ENCODE measurements at places on chromosomes 11 and 22.

DNA sequence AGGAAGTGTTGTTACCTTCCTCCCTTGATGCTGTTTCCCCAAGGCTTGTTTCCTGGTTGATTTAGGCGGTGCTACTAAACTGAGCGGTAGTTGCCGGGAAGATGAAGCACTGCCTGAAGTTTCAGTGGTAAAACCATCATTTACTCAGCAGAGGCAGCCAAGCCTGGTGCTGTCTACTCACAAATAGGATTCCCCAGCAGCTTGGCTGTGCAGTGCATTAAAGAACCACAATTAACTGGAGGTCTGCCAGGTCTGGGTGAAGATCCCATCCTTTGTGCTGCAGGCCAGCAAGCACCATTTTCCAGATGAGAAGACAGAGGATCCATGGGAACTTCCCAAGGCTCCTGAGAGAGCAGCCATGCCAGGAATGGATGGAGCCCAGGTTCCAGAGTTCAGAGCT is 231.9 kb upstream of the E2F8 start:
- no peak for DNase-seq

DNA sequence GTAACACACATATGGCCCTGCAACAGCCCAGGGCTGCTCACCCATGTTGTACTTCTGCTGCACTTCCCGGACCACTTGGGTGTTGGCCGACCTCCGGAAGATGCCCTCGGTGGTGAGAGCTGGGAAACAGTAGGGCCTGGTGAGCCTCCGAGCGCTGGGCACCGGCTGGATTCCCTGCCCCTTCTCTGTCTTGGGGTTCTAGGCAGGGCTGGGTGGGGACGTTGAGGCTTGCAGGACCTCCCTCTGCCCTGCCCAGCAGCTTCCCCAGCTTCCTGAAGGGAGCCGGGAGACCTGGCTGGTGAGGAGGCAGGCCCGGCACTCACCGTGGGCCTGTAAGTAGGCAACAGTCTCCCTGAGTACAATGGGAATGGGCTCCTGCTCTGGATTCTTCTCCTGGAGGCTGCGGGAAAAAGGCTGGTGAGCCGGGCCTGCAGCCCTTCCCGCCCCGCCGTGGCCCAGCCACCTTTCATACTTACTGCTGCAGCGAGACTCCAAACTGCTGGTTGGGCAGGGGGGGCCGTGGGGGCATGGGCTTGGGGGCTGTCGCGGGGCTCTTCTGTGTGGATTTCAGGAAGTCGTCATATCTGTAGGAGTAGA is 20.2 kb downstream of the ARHGAP1 start:
- no peak for DNase-seq

- no peak for DNase-seq
These were observed 191.0 kb upstream of the LARGE1 start for GRCh38 chr22:34111210-34111824.

DNA sequence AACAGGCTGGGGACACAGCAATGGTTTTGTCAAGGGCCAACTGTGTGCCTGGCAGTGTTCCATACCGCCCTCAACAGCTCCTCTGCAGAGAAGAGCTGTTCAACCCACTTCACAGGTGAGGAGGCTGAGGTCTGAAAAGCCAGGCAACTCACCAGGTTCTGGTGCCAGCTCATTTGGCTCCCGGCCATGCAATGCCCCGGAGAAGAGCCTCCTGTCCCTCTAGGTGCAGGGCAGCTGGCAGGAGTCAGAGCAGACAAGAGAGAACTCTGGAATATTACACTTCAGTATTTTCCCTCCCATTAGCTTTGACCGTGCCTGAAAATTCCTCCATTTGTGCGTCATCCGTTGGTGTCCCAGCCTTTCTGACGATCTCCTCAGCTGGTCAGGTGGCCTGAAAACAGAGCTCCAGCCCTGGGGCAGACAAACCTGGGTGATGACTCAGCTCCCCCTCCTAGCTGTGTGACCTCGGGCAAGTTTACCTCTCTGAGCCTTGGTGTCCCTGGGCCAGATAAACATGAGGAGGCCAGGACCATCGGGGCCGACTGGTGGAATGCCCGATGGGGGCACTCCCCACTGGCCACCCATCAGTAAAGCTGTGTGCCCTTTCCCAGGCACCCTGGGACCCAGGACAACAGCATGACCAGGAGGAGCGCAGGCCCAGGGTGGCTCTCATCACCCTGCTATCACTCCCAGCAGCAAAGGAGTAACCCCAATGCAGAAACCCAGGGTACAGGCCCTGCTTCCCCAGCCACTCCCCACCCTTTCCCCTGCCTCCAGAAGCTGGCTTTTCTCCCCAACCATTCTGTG is 9.6 kb upstream of the C1QTNF6 start:
- DNase-seq = no peak

GRCh38 chr11:94731880-94732601 is 36.1 kb upstream of the AMOTL1 start:
- DNase-seq = no peak

DNA sequence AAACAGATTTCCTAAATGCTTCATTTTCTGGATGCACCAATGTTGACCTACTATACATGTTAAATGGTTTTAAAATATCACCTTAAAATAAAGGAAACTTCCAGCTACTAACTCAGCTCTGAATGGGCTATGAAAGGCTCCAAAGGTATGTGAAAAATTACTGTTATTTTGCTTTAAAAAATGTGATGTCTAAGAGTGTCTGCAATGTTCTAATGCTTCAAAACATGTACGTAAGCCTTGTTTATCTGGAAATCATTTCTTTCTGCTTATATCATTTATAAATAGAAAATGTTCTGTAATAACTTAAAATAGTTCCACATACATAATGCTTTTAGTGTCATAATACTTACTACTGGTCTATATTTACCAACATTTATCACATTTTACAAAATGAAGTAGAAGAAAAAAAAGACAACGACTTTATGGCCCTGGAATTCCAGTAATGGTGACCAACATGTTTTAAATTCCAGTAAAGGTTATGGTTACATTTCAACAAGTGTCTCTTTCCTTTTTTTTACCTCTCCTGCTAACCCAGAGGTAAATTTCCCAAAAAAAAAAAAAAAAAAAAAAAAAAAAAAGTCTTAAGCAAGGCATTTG is 2.5 kb downstream of the BDNF start:
- DNase-seq = no peak

- no peak for DNase-seq
These were observed 35.6 kb downstream of the KCNC1 start for GRCh38 chr11:17770048-17770652.

- no peak for DNase-seq
These were observed 8.3 kb downstream of the ARHGEF17 start for GRCh38 chr11:73316422-73316821.

DNA sequence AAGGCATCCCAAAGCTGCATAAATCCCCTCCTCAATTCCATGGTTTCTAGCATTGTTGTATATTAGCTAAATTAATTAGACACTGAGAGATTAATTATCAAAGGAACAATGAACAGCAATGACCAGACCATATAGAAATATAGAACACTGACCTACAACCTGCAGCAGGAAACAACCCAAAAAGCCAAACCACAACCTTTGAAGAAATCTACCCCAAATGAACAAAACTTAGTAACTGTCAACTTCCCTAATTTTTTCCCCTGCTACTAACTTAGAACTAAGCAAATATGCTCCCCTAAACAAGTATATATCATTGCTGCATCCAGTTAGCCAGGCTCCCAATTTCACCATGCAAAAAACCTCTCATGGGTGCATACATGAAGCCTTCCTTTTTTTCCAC is 268.0 kb upstream of the ANO3 start:
- no peak for DNase-seq

DNA sequence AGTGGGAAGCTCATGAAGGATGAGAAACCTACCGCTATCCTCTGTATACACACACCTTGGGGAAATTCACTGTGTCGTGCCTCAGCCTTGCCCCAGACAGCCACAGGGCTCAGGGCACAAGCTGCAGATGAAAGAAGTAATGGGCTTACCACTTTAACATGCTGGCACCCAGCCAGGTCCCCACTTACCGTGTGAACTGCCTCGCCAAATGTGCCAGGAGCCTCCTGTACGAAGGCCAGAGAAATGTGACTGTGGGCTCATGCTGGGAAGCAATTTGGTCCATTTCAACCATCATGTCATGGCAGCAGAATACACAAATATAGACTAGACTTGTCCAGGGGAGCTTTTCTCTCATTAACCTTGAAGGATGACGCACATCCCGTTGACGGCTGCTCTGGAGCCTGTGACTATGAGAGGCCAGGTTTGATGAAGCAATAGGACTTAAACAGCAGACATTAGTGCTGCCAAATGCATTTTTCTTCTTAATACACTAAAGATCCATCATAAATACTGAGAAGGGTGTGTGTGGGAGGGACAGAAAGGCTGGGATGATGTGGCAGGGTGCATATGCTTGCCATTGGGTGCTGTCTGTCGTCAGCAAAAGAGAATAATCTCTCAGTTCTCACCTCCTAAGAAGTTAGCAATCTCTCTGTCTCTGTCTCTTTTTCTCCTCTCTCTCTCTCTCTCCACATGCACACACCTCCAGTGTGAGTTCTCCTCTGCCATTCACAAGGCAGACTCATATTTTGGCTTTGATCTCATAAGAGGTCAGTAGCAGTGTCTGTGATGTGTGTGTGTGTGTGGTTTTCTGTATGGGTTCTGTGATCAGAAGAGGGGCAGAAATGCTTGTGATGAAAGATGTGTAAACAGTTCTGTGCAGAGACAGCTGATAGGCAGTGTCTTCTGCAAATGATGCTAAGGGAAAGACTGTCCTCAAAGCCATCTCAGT is 142.4 kb downstream of the KIRREL3 start:
- DNase-seq = no peak

DNA sequence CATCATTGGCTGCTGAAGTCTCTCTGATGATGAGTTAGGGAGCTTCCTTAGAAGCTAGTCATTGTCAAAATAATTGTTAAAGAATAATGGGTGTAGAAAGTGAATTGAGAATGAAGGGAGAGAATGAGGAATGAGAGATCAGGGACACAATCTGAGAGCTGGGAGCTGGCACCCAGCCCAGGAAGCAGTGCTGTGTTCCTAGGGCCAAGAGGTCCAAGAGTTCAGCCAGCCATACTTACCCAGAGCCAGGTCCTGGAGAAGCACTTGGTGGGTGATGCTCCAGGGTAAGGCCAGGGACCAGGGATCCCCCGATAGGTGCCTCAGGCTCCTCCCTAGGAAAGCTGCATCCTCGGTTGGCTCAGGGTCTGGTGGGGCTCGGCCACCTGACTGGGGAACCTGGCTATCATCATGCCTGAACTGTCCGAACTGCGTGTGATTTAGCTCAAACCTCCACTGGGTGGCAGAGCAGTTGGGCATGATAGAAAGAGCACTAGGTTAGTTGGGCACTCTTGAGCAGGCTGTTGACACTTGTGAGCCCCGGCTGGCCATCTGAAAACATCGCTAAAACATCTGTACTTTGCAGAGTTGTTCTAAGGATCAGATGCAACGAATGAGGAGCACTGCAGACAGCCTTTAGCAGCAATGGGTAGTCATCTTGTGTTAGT is 123.9 kb upstream of the NCAM1 start:
- no peak for DNase-seq

DNA sequence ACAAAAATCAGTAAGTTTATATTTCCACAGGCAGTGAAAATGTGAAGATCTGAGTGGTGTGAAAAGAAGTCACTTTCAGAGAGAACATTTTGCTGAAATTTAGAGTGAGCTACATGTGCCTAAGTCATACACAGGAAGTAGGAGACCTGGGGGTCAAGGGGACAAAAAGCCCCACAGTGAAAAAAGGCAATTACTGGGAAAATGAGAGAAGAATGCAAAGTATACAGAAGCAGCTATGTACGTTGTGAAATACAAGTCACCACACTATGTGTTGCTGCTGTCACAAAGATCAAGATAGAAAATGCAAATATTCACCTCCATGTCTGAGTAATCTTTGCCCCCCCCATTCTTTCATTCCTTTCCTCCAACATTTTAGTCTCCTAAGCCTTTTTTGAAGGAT is 21.6 kb upstream of the SESN3 start:
- no peak for DNase-seq

GRCh38 chr11:63769042-63769713 is 603 bp upstream of the ZFTA start:
- no peak for DNase-seq

DNA sequence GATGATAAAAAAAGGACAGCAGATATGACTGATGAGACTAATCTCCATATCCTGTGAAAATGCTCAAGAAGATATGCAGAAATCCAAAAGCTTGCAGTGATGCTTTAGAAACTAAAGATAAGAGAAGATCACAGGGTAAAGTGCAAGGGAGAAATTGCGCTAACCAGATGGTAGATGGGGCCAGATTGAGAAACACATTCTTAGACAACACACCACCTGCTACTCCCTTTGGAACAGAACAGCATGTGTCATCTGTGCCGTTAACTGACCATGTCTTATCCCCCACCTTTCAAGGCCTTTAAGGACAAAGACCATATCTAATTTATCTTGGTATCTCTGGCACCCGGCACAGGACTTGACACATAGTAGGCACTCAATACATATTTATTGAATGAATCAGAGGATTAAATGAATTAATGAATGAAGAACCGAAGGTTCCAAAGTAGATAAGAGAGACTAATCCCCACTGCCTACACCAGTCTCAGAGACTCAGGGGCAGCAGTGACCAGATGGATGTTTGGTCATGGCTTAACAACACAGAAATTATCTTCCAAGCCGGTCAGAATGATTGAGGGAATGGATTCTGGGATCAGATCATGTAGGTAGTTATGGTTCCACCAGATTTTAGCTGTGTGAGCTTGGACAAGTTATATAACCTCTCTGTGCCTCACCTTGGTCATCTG is 12.3 kb upstream of the P2RY2 start:
- no peak for DNase-seq

DNA sequence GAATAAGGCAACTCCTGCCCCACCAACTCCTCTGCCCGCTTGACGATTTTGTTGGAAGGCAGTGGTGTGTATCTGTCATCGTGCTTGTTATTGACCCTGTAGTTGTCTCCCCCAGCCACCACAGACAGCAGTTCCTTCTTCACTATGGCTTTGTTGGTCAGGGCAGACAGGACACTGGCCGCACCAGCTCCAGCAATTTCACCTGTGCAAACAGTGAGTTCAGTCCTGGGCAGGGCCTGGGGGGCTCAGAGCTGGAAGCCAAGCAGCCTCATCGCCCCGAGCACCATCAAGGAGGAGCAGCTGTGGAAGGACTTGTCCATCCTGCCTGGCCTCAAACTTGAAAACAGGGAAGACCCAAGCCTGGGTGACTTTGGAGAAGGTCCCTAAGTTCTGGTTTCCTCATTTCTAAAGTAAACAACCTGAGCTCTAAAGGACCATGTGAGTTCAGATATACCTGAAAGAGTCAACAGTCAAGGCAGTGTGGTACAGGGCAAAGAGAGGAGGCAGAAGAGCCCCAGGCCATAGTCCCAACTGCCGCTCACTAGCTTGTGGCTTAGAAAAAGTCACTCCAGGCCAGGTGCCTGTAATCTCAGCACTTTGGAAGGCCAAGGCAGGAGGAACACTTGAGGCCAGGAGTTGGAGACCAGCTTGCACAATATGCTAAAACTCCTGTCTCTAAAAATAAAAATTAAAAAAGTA is 4.6 kb downstream of the PLAAT2 start:
- DNase-seq = no peak

- no peak for DNase-seq
These were observed 76.8 kb downstream of the SC5D start for GRCh38 chr11:121369366-121369765.

DNA sequence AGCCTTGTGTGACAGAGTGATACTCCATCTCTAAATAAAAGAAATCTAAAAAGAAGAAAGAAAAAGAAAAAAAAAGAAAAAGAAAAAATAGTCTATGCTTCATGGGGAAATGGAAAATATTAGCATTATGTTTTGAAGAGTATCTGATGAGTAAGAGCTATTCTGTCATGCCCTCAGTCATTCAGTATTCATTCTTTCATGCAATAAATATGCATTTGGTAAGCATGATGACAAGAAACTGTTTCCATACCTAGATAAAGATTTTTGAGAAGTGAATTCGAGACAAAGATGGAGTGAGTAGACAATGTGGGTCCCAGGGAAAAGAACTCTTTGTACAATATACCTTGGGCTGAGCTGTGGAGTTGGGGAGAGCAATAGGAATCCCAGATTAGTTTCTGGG is 6.2 kb upstream of the IFTAP start:
- no peak for DNase-seq

All from stimulated activated CD8-positive, alpha-beta memory T cell treated with anti-CD3 and anti-CD28 coated beads, Interleukin-15, amount 100 ng/mL, for 1 hour (primary cell).